ENCODE measurements at places on chromosomes 5 and 9. TPM values are rescaled to one million over a fixed set of nuclear protein-coding genes. Genes with fewer than 3 reads are reported as not detected.

GRCh38 chr9:11701706-11702105 lies 991.5 kb upstream of the TYRP1 start:
- no peaks in the 10 kb centered on the region for H3K27me3 ChIP-seq
- H3K4me1 ChIP-seq, result no peaks in the 10 kb centered on the region
- H3K27ac ChIP-seq, result no peak overlapping the region
- no peak for DNase-seq
- H3K36me3 ChIP-seq, result no peaks in the 10 kb centered on the region
- H3K4me3 ChIP-seq, result no peak overlapping the region

- no peak overlapping the region for H3K4me3 ChIP-seq
- no peaks in the 10 kb centered on the region for H3K4me1 ChIP-seq
- no peak for DNase-seq
- H3K27me3 ChIP-seq, result no peaks in the 10 kb centered on the region
- H3K36me3 ChIP-seq, result peaks cover 3% of the 10 kb centered on the region
Observed at GRCh38 chr5:41812156-41812555, 58.1 kb downstream of the OXCT1 start.

DNA sequence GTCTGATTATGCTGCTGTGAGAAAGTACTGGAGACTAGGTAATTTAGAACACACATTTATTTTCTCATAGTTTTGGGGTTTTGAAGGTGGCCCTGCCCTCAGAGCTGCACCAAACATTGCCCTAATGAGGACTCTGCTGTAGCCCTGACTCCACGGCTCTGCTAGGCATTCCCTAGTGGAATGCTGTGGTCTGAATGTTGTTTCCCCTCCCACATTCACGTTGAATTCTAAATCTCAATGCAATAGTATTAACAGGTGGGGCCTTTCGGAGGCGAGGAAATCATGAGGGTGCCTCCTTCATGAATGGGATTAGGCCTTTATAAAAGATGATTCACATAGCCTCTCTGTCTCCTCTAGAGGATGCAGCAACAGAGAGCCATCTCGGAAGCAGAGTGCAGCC lies 25.7 kb downstream of the GADD45G start:
- no peaks in the 10 kb centered on the region for H3K36me3 ChIP-seq
- peaks cover 5% of the 10 kb centered on the region for H3K4me1 ChIP-seq
- no peak overlapping the region for H3K4me3 ChIP-seq
- H3K27ac ChIP-seq, result no peak overlapping the region
- no peaks in the 10 kb centered on the region for H3K27me3 ChIP-seq

GRCh38 chr9:122988920-122989621 lies 44.4 kb upstream of the GPR21 start:
- H3K27ac ChIP-seq, result no peak overlapping the region
- no peak overlapping the region for H3K4me3 ChIP-seq
- H3K27me3 ChIP-seq, result no peaks in the 10 kb centered on the region
- no peaks in the 10 kb centered on the region for H3K4me1 ChIP-seq

DNA sequence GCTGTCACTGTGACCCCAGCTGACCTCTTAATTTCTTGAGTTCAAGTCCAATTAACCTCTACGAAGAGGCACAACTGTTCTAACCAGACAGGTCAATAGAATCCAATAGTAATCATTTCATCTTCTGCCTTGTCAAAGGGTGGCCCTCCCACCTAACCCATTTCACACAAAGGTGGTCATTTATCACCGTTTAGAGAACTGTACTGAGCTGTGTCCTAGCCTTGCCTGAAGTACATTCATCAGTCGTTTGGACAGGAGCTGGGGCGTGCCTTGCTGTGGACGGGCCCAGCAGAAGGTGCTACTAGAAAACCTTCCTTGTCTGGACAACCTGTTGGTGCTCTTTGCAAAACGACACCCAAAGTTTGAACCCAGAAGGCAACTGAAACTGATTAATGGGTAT lies 605.4 kb downstream of the ISL1 start:
- H3K27ac ChIP-seq, result no peak overlapping the region
- H3K36me3 ChIP-seq, result no peaks in the 10 kb centered on the region
- no peak overlapping the region for H3K4me3 ChIP-seq
- no peaks in the 10 kb centered on the region for H3K4me1 ChIP-seq
- no peaks in the 10 kb centered on the region for H3K27me3 ChIP-seq
- no peak for DNase-seq

DNA sequence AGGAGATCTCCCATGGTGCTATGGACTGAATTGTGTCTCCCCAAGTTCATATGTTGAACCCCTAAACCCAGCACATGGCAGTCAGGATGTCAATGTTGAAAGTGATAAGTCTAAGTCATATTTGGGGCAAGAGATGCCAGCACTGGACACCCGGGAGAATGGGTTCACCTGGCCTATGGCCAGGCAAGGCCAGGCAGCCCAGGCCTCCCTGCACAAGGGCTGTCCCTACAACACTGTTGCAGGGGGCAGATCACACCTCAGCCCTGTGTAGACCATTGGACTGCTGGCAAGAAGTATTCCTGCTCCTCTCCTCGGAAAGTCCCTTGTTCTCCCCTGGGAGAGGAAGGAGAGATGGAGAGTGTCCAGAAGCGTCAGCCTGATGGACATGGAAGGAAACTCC lies 240.5 kb downstream of the GADD45G start:
- H3K36me3 ChIP-seq, result no peaks in the 10 kb centered on the region
- no peak overlapping the region for H3K4me3 ChIP-seq
- H3K27me3 ChIP-seq, result no peaks in the 10 kb centered on the region
- no peak overlapping the region for H3K27ac ChIP-seq
- peaks cover under 1% of the 10 kb centered on the region for H3K4me1 ChIP-seq

DNA sequence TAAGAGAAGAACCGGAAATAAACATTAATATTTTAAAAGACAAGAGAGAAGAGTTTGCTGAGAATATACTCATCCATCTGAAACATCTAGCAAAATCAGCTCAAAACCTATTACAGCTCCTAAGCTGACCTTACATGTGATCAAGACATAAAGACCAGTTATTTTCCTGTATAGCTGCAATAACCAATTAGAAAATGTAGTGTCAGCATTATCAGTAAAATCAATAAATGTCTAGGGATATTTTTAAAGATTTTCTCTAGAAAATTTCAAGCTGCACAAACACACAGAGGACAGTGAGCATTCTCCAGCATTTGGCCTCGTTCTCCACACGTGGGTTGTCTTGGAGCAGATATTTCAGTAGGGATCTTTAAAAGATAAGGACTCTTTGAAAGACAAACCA lies 127.6 kb upstream of the CACNA1B start:
- peaks cover 82% of the 10 kb centered on the region for H3K36me3 ChIP-seq
- H3K27me3 ChIP-seq, result no peaks in the 10 kb centered on the region
- no peak for DNase-seq
- H3K27ac ChIP-seq, result no peak overlapping the region
- no peak overlapping the region for H3K4me3 ChIP-seq

DNA sequence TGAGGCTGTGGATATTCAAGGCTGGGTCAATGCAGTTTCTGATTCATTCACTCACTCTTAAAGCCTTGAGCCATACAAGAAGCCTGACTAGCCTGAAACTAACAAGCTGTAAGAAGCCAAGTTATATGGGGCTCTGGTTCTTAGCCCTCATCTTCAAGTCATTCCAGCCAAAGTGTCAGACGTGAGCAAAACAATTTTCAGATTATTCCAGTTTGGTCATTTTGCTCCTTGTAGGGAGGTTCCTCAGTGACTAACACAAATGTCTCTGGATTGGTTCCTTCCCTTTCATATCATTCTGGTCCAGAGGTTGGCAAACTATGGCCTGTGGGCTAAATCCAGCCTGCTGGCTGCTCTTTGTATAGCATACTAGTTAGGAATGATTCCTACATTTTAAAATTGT lies 12.5 kb upstream of the SHOC1 start:
- no peak for DNase-seq
- no peak overlapping the region for H3K27ac ChIP-seq
- no peak overlapping the region for H3K4me3 ChIP-seq
- H3K36me3 ChIP-seq, result no peaks in the 10 kb centered on the region

GRCh38 chr5:152277936-152278335 lies 127.1 kb downstream of the NMUR2 start:
- no peaks in the 10 kb centered on the region for H3K36me3 ChIP-seq
- no peak overlapping the region for H3K27ac ChIP-seq
- H3K27me3 ChIP-seq, result no peaks in the 10 kb centered on the region
- no peak for DNase-seq
- H3K4me3 ChIP-seq, result no peak overlapping the region

GRCh38 chr5:142314606-142315005 lies 10.2 kb downstream of the SPRY4 start:
- H3K36me3 ChIP-seq, result peaks cover 38% of the 10 kb centered on the region
- no peak overlapping the region for H3K27ac ChIP-seq
- no peak for DNase-seq
- peaks cover 40% of the 10 kb centered on the region for H3K4me1 ChIP-seq

- DNase-seq, result no peak
- no peaks in the 10 kb centered on the region for H3K4me1 ChIP-seq
- H3K4me3 ChIP-seq, result no peak overlapping the region
- no peaks in the 10 kb centered on the region for H3K36me3 ChIP-seq
Observed at GRCh38 chr9:121962421-121962820, 130.7 kb downstream of the TTLL11 start.

GRCh38 chr5:132458651-132459030 lies 31.9 kb downstream of the IRF1 start:
- DNase-seq, result no peak
- peaks cover 92% of the 10 kb centered on the region for H3K4me1 ChIP-seq
- H3K27me3 ChIP-seq, result no peaks in the 10 kb centered on the region
- H3K4me3 ChIP-seq, result no peak overlapping the region
- peak overlapping the region; percentile 67 for H3K27ac ChIP-seq

CDH18 gene
- total RNA-seq, result not detected

RORB gene
- 2.9 TPM for total RNA-seq

CTNNA1 gene
- total RNA-seq, result 414 TPM

Measured in left lung (tissue), 14 donors.